ENCODE measurements at places on chromosomes 3 and 15.
A peak's percentile ranks its signal among the peaks of the same experiment; 100 is the strongest.

DNA sequence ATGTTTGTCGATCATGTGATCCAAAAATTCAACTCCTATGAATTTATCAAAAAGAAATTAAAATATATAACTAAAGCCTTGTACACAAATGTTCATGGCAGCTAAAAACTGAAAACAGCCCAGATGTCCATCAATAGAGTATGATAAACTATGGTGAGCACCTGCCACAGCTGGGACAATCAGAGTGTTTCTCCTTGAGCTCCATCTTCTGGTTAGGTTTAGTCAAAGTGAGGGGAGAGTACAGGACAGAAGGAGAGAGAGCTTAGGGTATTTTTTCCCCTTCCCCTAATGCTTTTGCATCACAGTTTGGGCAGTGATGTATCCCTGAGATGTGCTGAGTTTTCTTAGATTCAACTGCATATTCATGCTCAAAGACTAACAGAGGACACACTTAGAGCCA is 65.5 kb downstream of the FSIP1 start:
- no peak for DNase-seq

DNA sequence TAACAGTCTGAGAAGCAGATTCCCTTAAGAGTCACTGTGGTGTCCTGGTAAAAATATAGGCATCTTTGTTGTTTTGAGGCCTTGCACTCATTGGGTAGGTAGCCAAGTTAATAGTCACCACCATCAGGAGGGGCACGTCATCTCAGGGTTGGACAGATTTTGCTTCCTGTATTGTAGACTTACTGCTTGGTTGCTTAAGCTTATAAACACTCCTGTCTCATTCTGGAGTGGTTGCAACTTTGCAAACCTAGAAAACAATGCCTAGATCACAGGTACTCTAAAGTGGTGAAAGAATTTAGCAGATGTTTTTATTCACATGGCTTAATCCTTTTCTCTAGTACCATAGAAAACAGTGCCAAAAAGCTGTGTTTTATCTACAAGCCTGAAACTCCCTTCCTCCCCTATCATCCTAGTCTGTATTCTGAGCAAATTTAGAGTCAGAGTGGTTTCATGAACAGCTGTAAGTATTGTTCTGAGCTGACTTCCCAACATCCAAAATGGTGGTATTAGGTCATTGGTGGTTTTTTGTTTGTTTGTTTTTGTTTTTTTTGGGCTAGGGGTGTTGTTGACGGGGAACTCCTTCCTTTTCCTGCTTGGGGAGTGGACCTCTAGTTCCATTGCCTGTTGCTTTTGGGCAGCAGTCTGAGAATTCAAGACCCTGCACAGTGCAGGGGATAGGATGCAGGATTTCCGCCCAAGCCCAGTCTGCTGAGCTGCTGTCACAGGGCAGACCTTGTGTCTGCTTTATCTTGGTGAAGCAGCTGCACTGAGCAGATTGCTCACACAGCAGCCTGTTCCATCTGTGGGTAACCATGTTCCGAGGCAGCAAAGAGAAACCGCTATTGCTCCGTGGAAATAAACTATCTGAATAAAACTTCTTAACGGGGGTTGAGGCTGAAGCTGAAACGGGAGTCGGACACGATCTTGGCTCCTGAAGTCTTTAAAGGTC is 202.0 kb downstream of the AKAP13 start:
- peak; percentile 66 for DNase-seq

GRCh38 chr3:11195721-11196332 is 41.5 kb downstream of the HRH1 start:
- DNase-seq, result no peak

DNA sequence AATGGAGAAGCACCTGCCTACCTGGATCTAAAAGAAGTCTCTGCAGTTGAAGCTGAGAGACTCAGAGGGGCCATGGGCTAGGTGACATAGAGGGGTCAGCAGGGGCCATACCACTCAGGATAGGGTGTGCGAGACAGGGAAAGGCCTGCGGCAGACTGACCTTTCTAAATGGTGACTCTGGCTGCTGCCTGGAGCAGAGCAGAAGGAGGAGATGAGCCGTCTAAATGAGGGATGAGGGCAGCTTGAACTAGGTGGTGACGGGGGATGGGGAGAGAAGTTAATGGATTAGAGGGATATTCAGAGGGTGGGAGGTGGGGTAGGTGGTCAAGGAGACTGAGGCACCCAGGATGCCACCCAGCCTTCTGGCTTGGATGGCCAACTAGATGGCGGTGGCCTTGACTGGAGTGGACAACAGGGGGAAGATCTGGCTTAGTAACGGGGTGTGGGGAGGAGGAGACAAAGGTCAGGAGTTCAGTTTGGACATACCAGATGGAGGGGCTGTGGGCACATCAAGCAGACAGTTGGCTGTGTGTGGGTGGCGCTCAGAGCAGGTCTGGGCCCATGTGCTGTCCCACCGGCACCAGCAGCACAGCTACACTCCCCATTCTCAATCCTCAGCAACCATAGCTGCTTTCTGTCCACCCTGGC is 3.2 kb upstream of the ITIH1 start:
- no peak for DNase-seq

GRCh38 chr3:31929826-31930502 is 51.1 kb downstream of the OSBPL10 start:
- DNase-seq, result no peak

GRCh38 chr3:69647511-69648110 is 91.7 kb upstream of the MITF start:
- no peak for DNase-seq

DNA sequence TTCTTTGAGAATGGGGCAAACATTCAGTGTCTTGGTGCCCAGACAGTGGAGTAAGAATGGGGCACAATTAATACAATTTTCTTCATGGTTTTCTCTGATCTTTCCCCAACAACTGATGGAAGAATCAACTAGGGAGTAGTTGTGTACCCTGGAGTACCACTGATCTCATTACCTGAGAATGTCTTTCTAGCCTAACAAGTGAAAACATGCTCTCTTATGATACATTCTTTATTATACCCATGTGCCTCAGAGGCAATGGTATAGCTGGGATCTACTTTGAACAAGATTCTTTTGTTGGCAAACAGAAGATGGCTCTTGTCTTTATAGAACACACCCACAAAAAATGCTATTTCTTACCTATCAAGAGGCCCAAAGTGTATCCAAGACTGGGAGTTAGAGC is 250.6 kb upstream of the CMC1 start:
- DNase-seq, result no peak

DNA sequence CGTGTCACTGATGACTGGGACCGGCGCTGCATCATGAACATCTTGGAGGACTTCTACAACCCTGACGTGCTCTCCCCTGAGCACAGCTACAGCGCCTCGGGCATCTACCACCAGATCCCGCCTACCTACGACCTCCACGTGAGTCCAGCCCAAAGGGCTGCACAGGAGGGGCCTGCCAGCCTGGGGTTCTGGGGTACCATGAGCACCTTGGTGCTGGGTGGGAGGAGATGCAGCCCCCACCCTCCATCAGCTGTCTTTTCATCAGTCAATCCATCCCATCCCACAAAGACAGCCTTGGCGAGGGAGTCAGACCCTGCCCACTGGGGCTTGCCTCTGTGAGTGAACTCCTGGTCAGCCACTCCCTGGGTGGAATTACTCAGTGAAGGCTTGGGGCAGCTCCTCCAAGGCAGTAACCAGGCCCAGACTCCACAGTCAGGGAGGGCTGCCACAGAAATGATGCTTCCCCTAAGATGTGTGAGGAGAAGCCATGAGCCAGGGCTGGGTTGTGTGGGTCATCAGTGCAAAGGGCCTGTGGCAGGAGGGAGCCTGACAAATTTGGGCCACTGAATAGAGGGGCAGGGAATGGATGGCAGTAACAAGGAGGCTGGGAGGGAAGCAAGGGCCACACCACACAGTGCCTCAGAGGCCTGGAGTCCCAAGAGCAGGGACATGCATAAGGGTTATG is 47.9 kb downstream of the SEMA3G start:
- no peak for DNase-seq

- peak; percentile 59 for DNase-seq
These were observed 4.9 kb upstream of the IL17RD start for GRCh38 chr3:57169872-57170623.

GRCh38 chr15:72420576-72420975 is 22.5 kb downstream of the TMEM202 start:
- no peak for DNase-seq

DNA sequence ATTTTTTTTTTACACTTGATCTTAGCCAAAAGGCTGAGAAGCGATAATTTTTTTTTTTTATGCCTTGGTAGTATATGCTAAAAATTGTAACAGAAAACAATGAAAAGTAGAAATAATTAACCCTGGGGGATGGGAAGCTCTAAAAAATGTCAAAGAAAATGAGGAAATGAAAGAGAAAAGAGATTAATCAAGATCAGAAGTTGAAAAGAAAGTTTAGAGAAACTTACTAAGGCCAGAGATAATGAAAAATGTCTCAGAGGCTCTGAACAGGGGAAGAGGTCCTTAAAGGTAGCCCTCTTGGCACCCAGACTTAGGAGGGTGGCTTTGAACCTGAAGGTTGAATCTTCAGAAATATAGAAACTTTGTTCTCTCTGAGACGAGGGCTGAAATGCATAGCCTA is 58.6 kb upstream of the ZBED2 start:
- no peak for DNase-seq

DNA sequence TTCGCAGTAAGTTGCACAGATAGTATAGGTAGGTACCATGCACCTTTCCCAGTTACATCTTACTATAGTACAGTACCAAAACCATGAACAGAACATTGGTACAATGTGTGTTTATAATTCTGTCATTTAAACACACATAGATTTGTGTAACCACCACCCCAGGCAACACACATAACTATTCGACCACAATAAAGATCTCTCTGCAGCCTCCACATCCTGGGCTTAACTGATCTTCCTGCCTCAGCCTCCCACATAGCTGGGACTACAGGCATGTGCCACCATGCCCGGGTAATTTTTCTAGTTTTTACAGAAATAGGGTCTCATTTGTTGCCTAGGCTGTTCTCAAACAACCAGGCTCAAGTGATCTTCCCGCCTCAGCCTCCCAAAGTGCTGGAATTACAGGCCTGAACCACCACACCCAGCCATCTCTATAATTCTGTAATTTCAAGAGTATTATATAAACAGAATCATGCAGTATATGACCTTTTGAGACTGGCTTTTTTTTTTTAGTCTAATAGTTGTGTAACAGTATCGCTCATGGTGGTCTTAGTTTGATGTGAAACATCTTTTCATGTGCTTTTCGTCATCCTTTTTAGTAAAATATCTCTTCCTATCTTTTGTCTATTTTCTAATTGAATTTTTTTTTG is 13.3 kb upstream of the TMF1 start:
- no peak for DNase-seq

- DNase-seq, result no peak
These were observed 133.7 kb upstream of the OSTN start for GRCh38 chr3:191065181-191065805.

DNA sequence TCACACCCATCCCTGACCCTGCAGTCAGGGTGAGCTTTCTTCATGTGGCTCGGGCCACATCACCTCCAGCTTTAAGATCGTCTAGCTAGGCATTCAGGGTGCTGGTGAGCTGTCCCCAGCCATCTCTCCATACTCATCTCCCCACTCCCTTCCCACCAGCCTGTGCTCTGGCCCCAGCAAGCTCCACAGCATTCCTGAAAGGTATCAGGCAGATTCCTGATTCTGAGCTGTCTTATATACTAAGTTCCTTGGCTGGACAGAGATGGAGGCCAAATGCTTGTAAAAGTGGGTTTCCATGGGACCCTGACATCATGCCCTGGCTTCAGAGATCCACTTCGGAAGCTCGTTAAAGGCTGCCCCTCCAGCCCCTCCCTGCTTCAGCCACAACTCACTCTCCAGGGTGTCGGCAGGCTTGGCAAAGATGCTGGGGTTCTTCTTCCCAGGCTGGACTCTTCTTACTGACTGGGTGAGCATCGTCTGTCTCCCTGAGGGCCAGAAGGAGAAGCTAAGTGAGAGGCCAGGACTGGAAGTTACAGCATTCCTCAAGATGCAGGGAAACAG is 3.9 kb downstream of the CILP start:
- DNase-seq, result no peak
